ENCODE measurements at places on chromosomes 2 and 18.

DNA sequence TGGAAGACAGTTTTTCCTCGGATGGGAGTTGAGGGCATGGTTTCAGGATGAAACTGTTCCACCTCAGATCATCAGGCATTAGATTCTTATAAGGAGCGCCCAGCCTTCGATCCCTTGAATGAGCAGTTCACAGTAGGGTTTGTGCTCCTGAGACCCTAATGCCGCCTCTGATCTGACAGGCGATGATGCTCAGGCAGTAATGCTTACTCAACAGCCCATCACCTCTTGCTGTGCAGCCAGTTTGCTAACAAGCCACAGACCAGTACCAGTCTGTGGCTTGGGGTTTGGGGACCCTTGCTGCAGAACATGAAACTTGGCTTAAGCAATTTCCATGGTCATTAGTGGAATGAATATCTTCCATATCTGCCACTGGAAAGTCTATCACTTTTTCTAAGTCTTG lies 56.4 kb downstream of the GORASP2 start:
- no peak for DNase-seq

GRCh38 chr2:200226451-200227426 lies 79.8 kb upstream of the SPATS2L start:
- DNase-seq, result no peak

- DNase-seq, result no peak
Observed at GRCh38 chr2:45965871-45966498, 314.5 kb downstream of the PRKCE start.

DNA sequence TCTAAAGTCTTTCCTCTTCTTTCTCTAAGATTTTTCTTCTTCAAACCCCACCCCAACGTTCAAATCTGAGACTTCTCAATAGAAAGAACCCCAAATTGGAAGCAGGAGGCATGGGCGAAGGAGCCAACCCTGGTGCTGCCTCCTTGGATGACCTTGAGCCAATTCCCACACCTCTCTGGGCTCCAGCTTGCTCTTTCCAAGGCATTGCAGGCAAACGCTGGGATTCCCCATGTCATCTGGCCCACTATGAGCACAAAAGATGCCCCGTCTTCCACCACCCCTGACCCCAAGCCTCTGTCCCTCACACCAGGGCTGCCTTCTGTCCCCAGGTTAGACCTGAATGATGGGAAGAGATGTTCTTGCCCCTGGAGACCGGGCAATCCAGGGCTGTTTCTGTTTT lies 57.0 kb downstream of the TTC32 start:
- no peak for DNase-seq

DNA sequence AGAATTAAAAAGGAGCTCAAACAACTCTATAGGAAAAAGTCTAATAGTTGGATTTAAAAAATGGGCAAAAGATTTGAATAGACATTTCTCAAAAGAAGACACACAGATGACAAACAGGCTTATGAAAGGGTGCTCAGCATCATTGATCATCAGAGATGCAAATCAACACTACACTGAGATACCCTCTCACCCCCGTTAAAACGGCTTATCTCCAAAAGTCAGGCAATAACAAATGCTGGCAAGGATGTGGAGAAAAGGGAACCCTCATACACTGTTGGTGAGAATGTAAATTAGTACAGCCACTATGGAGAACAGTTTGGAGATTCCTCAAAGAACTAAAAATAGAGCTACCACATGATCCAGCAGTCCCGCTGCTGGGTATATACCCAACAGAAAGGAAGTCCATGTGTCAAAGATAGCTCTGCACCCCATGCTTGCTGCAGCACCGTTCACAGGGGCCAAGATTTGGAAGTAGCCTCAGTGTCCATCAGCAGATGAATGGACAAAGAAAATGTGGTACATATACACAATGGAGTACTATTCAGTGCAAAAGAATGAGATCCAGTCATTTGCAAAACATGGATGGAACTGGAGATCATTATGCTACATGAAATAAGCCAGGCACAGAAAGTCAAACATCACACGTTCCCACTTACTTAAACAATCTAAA lies 46.7 kb upstream of the B3GNT7 start:
- no peak for DNase-seq

- no peak for DNase-seq
Observed at GRCh38 chr2:12430407-12431133, 286.2 kb upstream of the TRIB2 start.

DNA sequence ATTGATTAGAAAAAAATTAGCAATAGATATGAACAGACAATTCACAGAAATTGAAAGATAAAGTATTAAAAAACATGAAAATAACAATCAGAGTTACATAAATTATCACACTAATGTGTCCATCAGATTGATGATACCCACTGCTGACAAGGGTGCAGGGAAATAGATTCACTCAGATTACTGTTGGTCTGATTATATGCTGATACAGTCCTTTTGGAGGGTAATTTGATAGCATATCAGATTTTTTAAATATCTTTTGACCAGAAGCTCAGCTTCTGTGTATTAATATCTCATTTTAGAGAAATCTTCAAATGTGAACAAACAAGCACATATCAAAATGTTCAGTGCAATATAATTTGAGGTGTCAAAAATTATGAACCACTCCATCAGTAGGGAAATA lies 157.9 kb upstream of the EPC2 start:
- DNase-seq, result no peak

DNA sequence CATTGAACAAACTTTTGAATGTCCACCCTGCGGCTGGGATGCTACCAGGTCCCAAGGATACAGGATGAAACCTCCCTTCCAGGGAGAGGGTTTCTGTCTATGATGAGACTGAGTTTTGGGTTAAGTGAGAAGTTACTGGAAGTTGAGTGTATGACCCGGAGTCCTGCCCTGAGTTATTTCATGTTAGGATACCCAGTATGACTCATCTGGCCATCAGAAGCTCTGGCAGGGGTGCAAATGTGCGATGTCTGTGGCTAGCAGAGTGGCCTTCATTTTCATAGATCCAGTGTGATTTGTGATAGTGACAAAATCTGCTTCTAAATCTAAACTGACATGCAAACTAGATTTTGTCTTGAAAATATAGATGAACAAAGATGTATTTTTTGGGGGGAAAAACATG lies 55.3 kb downstream of the KCTD1 start:
- DNase-seq, result no peak

DNA sequence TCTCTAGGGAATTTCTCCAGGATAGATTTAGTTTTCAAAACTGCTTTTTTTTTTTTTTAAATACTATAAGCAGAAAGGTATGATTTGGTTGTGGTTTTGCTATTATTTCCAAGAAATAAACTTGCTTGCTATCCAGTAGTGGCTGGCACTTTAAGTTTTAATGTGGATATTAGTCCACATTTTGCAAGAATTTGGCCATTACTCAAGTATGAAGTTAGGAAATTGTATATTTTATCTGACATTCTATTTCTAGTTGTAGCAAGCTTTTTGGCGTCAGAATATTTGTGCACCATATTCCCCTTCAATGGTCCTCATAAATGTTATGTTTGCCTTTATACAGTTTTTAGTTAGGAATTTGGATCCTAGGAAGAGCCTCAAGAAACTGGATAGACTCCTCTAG lies 226.3 kb downstream of the ZNF521 start:
- no peak for DNase-seq

GRCh38 chr2:224843141-224843540 lies 127.0 kb upstream of the CCDC195 start:
- DNase-seq, result no peak

DNA sequence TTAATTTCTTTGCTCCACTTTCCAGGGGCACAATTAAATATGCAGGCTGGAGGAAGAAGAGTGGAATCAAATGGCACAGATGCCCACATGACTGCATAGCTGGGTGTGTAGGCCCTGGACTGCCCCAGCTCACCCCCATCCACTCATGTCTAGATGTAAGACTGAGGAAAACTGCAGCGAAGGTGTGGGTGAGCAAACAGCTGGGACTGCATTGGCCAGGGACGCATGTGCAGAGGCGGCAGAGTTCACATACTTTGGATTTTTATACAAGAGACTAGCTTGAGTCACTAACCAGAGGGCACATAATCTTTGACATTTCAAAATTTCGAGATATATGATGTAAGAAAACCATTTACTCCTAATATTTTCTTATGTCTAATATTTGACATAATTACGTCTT lies 60.1 kb downstream of the SPIRE1 start:
- DNase-seq, result no peak

- DNase-seq, result no peak
Observed at GRCh38 chr2:113091231-113091896, 23.6 kb downstream of the IL1F10 start.

DNA sequence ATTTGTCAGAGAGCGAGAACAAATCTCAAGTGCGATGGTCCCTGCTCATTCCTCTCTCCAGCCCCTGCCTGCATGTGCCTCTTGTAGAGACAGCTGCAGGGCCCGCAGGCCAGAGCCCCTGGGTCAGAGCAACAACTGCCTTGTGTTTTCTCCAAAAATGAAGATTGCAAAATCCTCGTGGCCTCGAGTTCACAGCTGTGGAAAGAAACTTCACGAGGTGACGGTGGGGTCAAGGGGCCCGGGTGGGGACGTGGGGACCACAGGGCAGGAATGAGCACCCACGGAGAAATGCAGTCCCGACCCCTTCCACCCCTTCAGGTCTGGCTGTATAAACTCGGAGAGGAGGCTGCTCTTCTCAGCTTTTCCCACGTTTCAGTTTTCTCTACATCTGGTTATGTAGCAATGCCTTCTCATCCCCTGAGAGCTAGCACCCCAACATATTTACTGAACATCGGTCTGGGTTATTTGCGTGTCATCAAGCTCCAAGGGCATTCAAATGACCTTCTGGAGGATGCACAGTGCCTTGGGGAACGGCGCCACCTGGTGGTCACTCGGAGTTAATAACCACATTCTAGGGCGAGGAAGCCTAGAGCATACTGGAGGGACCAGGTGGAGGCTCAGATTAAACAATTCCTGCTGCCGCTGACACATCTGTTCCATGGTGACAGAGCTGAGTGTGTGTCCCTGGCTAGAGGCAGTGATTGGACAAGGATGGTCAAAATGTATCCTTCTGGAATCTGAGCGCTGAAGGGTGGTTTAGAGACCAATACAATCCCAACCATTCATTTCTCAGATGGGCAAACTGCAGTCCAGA lies 91.4 kb upstream of the CYRIA start:
- peak; percentile 72 for DNase-seq

DNA sequence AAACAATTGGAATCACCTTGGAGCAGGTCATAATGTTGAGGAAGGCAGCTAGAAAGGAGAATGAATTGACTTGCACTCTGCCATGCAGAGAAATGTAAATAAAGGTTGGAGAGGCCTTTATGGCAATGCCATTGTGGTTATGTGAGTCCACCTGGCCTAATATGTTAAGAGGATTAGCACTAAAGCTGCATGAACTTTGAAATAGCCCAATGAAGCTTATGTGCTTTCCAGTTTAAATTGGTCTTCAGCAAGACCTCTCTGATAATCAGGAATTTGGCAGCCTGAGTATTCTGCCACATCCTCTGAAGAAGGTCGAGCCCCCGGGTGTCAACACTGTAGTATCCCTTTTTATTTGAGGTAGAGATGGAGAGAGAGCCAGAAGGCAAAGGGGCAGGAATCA lies 464.9 kb downstream of the CDH2 start:
- no peak for DNase-seq

GRCh38 chr2:147818741-147819140 lies 26.1 kb upstream of the ACVR2A start:
- DNase-seq, result no peak

GRCh38 chr2:68283419-68283812 lies 31.1 kb upstream of the PPP3R1 start:
- DNase-seq, result no peak

DNA sequence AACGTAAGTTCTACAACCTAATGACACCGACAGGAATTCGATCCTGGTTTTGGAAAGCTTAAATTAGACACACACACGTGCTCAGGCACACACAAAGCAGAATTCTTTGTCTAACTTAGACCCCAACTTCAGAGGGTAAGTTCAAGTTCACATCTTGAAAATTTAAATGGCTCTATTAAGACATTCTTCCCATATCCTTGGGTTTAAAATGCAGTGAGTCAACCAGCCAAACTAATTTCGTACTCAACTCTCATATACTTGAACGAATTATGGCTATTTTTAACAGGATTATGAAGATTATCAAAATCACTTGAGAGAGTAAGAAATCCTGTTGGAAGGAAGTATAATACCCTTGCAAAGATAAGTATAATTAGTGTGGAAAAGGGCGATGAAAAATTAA lies 53.2 kb upstream of the ARL4C start:
- no peak for DNase-seq

DNA sequence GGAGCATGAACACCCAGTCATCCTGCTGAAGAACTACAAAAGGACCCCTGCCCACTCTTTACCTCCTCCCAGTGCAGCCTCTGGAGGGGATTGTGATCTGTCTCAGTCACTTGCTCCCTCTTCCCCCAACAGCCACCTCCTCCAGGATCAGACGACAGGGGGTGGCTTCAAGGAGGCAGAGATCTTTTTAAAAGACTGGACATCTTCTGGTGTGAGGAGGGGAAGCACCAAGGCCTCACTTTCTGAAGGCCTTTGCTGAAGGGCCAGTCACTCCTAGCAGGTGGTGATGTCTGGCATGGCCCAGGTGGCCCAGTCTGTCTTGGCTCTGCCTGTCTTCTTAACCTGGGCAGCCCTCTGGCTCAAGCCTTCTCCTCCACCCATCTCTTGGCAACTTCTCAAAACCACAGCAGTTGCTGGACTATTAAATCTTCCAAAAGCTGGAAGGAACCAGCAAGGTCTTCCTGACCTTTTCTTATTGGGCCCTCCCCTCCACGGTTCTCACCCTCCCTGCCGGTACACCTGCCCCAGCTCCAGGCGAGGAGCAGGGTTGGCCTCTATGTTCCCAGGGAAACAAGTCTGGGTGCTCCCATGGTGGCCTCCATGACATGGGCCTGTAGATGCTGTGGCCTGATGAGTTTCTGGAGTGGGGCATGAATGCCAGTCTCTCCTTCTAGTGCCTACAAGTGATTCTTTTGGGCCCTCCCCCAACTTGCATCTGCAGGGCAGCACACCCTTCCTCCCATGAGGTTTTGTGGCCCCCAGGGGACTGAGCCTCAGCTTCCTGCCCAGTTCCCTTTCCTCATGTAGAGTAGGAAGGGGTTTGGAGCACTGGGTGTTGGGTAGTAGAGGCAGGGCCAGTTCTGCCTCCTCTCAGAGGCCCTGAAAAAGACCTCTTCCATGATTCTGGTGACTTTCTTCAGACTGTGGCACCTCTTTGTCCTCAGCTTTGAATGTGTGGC lies 5.0 kb upstream of the ATP6V1B1 start:
- DNase-seq, result no peak

GRCh38 chr2:234754126-234754525 lies 197.7 kb upstream of the SH3BP4 start:
- no peak for DNase-seq

DNA sequence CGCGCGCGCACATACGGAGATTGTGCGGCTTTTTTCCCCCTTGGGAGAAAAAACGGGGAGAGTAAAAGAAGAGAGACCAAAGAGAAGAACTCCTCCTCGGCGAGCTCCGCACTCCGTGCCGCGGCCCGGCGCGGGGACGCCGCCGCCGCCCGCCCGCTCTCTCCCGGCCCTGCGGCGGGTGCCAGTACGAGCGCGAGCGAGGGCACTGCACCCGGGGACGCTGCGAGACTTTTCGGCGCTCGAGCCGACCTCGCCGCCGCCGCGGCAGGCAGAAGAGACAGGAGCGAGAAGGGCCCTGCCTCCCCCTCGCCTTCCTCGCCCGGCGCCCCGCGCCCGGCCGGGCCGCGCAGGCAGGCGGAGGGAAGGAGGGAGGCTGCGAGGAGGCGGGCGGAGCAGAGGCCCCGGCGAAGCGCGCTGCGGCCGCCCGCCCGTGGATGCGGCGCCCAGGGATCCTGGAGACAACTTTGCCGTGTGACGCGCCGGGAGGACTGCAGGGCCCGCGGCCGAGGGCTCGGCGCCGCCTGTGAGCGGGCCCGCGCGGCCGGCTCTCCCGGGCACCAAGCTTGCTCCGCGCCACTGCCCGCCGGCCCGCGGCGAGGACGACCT lies 857 bp upstream of the INHBB start:
- peak; percentile 40 for DNase-seq

- no peak for DNase-seq
Observed at GRCh38 chr2:190882411-190882766, 1.8 kb downstream of the GLS start.

Data from activated B cell treated with CpG ODN at 0.5 μM for 24 hours (primary cell).